ENCODE measurements at places on chromosomes 12 and 14. TPM values are rescaled to one million over a fixed set of nuclear protein-coding genes. Genes with fewer than 3 reads are reported as not detected.

TGFB3 gene
- total RNA-seq = 1.4 TPM

KRT85 gene
- not detected for total RNA-seq

CFAP251 gene
- 2.9 TPM for total RNA-seq

TSPAN8 gene
- total RNA-seq = not detected

NEUROD4 gene
- total RNA-seq = not detected

DNA sequence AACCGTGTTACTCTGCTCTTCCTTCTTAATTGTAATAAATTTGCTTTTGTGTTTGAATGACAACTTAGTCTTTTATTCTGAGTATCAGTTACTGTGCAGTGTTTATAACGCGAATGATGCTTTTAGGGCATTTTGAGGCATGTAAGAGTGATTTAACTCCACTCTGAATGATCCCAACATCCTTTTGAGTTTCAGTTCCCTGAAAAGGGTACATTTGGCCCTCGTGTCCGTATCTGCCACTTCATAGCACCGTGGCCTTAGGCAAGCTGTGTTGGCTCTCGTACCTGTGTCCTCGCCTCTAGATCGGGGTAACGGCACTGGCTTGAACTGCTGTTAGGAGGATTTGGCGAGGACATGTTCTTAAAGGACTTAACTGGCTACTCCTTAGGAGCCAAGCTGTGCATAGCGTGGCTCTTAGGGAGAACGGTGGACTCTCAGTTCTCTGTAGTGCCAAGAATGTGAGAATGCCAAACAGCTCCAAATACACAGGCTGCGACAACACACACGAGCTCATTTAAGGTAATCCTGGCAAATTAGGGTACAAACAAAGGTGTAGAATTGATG, 92.0 kb downstream of the PPP2R5C start:
- DNase-seq = no peak

DNA sequence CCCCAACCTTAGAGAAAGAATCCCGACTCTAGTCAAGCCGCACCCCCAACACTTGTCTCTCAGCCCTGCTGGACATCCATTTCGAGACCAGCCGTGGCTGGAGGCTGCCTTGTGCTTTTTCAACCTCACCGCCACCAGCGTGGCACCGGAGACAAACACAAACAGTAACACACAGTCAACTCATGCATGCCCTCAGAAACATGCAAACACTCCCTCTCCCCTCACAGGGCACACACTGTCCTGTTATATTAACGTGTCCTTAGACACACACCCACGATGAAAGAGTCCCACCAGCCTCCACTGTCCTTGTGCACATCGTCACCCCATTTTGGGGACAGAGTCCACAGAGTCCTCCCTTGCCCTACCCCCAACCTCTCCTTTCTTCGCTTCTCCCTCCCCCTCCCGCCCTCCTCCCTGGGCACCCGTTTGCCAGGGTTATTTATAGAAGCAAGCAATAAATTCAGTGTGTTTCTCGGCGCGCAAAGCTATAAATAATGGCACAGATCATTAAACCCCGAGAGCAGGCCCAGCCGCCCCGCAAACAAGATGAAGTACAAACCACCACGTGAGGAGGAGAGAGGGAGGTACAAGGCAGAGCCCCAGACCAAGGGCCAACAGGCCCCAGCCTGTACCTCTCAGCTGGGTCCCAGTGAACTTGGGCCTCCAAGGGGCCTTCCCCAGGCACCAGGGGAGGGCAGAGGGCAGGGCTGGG, 27.9 kb downstream of the SMUG1 start:
- DNase-seq = no peak

- DNase-seq = no peak
Observed at GRCh38 chr12:131681257-131681620, 29.7 kb upstream of the SFSWAP start.

GRCh38 chr12:1470051-1470450, 124.3 kb downstream of the FBXL14 start:
- no peak for DNase-seq

- no peak for DNase-seq
Observed at GRCh38 chr14:77088645-77089044, 9.4 kb upstream of the CIPC start.

GRCh38 chr14:76977793-76978720, 50.5 kb downstream of the IRF2BPL start:
- DNase-seq = peak; percentile 97

- no peak for DNase-seq
Observed at GRCh38 chr12:110766311-110767154, 23.8 kb upstream of the PPP1CC start.

GRCh38 chr12:13176256-13176655, 20.3 kb upstream of the EMP1 start:
- DNase-seq = no peak

DNA sequence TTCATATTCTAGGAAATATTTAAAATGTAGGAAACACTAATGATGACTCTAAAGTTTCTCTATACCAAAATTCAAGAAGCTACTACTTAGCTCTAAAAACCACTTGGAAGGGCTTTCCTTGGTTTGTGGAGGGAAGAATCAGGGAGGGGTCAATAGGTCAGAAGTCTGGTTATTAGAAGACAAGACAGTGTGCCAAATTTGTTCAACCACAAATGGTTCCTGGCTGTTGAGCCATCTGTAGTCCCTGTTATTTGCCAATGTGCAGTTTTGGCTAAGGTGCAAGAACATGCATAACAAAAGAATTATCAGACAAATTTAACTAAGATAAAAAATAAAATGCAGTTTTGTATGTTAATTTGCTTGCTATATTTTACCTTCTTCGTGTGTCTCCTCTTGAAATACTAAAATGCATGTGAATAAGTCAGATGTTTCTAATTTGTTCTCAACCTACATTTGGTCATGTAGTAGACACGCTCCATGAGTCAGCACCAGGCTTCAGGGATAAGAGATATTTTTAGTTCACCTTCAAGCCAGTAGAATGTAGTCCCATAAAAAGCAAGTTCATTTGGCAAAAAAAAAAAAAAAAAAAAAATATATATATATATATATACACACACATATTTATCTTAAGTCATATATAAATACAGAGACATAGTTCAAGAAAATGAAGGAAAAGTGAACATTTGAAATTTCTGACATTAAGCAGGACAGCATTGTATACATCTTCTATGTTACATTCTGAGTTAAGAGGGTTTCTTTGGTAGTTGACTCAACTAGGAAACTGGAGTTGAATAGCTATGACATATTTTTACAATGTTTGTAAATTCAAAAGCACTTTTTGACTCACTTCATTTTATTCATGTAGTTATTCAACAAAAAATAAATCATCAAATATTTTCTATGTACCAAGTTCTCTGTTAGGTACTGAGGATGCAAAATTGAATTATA, 123.3 kb downstream of the KCNC2 start:
- no peak for DNase-seq

GRCh38 chr12:120720234-120720986, 5.2 kb upstream of the ACADS start:
- no peak for DNase-seq

DNA sequence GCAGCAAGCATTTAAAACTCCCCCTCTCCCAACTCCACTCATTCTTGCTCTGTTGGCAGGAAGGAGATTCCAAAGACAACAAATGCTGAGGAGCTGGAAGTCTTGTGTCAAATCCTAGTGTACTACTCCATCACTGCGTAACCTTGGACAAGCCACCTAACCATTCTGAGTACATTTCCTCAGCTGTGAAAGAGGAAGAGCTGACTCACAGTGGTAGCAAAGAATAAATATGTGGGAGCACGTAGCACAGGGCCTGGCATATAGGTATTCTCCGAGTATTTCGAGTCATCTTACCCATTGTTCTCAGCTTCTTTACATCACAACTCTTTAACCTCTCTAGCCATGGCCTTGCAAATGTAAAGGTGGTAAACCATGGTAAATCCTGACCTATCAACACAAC, 28.7 kb downstream of the EGLN3 start:
- no peak for DNase-seq

DNA sequence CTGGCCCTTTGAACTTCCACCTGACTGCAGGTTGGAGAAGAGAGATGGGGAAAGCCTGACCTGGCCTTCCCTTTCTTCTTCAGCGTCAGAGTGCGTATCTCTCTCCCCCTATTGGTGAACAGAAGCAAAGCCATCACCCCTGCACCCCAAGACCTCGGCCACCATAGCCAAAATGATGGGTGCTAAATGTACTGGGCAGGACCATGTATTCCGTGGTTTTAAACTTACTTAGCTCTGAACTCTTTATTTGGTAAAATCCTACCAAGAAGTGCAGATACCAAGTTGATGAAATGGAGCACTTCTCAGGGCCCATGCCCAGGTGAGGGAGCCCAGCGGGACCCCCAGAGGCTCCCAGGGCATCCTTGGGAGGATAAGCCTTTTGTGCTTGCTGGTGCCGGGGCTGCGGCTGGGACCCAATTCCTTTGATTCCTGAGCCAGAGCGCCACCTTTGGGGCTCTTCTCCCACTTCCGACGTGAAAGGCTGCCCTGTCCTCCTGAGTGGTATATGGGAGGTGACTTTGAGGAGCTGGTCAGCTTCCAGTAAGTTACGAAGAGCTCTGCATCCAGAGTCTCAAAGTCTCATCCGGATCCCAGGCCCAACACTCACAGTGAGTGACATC, 9.4 kb downstream of the CCND2 start:
- DNase-seq = no peak

- no peak for DNase-seq
Observed at GRCh38 chr14:35375558-35376025, 29.0 kb downstream of the NFKBIA start.

- no peak for DNase-seq
Observed at GRCh38 chr14:45633220-45633984, 380.4 kb upstream of the MIS18BP1 start.

DNA sequence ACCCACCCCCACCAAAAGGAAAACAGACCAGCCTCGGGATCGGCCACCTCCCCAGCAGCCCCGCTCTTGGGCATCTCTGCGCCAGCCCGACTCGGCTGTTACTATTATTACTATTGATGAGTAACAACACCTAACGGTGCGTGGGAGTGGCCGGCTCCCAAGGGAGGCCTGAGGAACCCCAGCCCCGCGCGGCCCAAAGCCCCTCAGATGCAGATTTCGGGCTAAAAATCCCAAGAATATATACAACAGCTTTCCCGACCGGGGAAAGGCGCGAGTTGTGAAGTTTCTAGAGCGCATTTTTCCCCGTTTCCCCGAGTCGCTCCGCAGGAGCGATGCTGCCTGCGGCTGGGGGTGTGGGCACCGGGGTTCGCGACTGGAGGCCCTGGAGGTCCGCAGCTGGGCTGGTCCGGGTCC, 565 bp downstream of the NT5DC3 start:
- no peak for DNase-seq

- DNase-seq = no peak
Observed at GRCh38 chr14:85549697-85550096, 19.8 kb downstream of the FLRT2 start.

- no peak for DNase-seq
Observed at GRCh38 chr12:108375986-108376663, 37.0 kb upstream of the CMKLR1 start.

DNA sequence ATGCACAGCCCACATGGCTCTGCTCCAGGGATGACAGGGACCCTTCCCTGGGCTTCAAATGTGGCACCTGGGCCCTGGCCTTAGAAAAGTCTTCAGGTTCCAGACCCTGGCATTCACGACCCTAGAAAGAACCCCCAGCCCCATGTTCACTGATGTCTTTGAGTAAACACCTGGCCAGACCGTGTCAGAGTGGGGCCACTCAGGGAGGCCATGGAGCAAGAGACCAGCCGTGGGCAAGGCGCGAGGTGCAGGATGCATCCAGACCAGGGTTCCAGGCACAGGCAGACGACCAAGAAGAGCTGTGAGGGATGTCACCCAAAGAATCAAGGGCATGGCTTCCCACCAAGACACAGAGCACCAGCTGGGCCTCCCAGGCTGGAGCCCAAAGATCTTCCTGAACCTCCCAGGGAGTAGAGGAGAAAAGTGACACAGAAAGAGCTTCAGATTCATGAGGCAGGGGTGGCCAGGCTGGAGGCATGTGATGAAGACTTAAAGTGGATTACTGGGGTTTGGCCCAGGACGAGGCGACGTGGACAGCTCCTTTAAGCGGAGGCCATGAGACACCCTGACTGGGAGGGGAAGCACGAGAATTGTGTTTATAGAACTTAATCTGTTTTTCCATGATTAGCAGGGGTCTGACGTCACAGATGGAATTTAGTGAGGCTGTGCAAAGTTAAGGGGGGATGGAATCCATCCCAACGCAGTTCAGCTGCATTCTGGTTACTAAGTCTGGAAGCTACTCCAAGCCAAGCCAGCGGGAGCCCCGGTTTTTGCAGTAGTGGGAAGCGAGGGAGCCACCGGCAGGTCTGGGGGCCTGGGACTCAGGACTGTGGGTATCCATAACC, 61.6 kb downstream of the ARL6IP4 start:
- peak; percentile 48 for DNase-seq

- no peak for DNase-seq
Observed at GRCh38 chr12:48968467-48968866, 3.1 kb downstream of the WNT10B start.

- no peak for DNase-seq
Observed at GRCh38 chr12:31736472-31736871, 7.7 kb upstream of the AMN1 start.

- DNase-seq = no peak
Observed at GRCh38 chr14:57970594-57970993, 104.7 kb upstream of the SLC35F4 start.

DNA sequence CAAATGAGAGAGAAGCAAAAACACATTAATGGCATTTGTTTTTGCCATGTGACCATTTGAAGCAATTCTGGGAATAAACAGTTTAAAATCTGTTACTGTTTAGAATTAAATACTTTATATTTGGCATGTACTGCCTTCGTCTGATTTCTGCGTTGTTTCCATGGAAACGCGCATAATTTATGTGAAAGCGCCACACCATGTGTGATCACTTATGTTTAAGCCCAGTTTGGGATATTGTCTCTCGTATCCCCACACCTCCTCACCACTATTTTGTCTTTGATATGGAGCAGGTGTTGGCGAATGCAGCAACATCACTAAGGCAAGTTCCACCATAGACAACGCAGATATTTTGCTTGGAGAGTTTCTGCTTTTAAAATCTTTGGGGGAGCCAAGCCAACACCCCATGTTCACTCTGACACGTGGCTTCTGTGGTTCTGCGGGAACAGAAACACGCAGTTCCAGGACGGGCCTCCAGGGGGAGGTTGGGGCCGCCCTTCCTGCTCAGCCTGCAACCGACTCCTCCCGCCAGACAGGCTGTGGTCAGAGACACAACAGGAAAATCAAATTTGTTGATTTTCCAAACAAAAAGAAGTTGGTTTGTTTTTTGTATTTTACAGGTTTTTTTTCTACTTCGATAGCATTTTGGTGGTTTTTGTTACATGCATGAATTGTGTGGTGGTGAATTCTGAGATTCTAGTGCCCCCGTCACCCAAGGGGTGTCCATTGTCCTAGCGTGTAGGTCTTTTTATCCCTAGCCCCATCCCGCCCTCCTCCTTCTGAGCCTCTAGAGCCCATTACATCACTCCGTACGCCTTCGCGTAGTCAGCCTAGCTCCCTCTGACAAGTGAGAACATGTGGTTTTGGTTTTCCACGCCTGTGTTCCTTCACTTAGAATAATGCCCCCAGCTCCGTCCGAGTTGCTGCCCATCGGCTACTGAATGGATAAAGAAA, 101.9 kb upstream of the SFSWAP start:
- DNase-seq = no peak

All from natural killer cell treated with Interleukin-12 subunit alpha and Interleukin-12 subunit beta and Interleukin-15 and Interleukin-18, amount 100 ng/mL, for 72 hours (primary cell).